ENCODE measurements at places on chromosomes 1 and 21.

GRCh38 chr1:229204921-229205777 is 65.8 kb upstream of the RAB4A start:
- no peak for DNase-seq

- DNase-seq, result no peak
Observed at GRCh38 chr1:12327566-12327965, 97.7 kb downstream of the VPS13D start.

DNA sequence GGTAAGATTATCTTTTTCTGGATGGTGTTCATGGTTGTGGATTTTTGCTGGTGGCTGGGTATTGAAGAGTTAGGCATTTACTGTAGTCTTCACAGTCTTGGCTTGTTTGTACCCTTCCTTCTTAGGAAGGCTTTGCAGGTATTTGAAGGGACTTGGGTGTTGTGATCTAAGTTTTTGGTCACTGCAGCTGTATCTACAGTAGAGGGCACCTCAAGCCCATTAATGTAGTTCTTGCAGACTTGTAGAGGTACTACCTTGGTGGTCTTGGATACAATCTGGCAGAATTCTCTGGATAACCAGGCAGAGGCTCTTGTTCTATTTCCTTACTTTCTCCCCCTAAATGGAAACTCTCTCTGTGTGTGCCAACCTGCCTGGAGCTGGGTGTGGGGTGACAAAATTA is 155.8 kb upstream of the BRINP3 start:
- no peak for DNase-seq

DNA sequence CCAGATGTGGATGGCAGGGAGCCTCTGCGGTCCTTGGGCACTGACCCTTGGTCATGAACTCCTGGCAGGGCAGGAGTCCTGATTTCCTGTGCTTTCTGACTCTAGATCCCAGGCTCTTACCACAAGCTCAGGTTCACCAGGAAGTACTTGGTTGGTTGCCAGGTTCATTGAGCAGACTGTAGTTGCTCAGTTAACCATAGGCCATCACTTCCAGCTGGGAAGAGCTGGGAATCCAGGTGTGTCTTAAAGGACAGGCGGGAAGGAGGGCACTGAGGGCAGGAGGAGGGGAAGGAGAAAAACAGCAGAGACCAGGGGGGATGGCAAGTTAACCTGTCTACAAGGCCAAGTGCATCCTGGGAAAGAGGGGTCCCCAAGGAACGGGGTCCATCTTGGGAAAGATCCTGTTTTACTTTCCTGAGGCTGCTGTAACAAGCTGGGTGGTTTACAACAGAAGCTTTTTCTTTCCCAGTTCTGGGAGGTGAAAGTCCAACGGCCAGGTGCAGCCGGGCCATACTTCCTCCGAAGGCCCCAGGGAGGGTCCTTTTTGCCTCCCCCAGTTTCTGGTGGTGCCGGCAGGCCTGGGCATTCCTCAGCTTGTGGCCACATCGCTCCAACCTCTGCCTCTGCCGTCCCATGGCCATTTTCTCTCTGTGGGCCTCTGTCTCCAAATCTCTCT is 11.6 kb downstream of the KCNAB2 start:
- no peak for DNase-seq

DNA sequence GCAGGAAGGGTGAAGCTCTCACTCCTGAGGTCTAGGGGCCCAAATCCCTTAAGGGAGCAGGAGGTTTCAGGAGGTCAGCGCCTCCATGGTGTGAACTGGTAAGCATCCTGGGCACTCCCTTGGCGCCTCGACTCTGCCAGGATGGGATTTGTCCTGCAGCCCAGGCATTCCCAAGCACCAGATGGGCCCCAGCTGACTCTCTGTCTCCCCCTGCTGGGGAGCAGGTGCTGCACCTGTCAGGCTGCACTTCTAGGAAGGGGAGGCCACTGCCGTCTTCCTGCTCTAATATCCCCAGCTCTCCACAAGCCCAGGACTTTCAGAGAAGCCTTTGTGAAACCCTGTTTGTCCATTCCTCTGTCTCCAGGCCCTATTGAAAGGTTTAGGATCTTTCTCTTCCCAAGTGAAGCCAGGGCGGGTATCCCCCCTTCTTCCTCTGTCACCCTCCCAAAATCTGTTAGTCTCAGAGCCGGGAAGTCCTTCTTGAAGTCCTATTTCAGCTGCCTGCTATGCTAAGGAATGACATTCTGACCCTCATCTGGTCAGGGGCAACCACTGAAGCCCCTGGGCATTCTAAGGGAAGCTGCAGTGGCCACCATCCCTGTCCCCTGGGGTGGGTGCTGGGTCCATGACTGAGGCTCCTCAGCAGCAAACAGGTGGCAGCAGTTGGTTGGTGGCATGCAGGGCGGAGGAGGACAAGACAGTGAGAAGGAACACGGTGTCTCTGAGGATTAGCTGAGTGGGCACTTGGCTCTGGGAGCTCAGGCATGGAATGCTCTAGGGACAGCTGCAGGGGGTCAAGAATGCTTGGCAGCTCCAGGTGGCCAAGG is 3.2 kb downstream of the MYBPH start:
- peak; percentile 9 for DNase-seq

DNA sequence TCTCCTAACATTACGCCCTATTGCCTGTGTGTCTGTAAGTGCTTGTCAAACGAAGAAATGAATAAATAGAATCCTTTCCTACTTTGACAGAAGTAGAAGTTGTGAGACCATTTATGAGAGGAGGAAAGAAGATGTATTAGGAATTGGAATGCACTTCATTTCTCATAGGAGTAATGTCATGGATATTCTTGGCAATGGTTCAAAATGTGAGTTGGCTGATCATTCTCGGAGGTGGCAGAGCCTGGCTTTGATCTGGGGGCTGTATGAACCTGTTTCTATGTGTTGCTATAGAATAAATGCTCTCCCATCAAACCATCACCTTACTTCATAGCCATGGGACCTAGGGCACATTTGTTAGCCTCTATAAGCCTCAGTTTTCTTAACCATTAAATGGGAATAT is 10.1 kb upstream of the SERBP1 start:
- no peak for DNase-seq

GRCh38 chr1:210770396-210770984 is 363.5 kb downstream of the KCNH1 start:
- DNase-seq, result no peak

DNA sequence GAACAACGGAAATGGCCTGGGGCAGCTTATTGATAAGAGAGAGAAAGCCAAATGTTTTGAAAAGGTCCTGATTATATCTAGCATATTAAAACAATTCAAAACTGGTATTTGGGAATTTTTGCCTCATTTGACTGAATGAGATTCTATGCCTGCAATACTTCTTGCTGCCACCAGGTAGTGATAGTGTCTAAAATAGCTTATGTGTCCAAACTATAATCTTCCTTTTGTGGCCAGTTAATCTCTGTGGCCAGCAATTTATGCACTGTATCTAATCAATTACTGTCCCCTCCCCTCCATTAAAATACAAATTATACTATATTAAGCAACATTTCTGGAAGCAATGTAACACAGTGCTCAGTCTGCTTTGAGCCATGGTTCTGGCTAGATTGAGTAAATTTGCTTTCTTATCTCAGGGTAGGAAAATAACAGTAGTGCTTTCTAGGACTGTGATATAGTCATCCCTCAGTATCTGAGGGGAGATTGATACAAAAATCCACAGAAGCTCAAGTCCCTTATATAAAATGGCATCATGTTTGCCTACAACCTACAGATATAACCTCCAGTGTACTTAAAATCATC is 91.8 kb downstream of the FOXD2 start:
- DNase-seq, result no peak

DNA sequence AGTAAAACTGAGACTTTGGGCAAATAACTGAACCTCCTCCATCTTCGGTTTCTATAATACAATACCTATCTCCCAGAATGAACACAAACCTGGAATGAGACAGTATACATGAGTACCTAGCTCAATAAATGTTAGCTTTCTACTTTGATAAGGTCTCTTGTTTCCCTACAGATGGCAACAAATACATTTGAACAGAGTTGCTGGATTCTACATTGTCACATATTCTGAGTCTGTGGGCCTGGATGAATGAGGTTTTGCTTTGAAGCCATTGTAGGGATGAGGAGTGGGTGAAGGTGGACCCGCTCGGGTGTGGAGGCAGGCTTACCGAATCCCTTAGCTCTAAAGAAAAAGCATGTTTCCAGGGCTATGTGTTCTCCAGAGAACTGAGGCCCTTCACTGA is 13.9 kb upstream of the FYB2 start:
- no peak for DNase-seq

DNA sequence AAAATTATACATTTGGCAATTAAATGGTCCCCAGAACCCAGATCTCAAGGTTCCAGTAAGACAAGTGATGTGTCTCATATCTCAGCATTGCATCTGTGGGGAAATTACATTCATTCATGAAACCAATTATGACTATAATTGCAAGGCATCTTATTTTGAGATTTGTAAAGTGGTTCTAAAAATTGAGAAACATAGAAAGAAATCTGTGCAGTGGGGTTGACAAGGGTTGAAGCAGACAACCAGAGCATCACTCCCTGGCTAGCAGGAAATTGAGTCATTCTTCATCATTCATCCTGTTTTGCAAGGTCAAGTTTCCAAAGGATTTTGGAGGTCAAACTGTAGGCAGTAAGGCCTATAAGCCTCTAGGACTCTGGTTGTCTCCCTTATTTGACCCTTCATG is 25.1 kb upstream of the MROH9 start:
- DNase-seq, result no peak

DNA sequence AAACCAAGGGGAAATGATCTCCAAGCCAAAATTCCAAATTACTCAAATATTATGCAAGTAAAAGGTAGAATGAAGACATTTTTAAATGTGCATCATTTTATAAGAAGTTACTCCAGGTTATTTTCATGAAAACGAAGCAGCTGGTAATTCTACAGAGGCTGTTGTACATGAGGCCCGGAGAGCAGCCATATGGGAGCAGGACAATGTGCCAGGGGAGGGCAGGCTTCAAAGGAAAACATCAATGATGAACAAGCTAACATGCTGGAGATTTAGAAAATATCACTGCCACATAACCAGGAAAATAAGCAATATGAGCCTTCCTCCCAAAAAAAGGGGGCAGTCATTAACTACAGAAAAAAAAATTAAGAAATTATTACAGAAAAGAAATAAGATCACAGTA is 109.1 kb downstream of the TIAM1 start:
- no peak for DNase-seq

DNA sequence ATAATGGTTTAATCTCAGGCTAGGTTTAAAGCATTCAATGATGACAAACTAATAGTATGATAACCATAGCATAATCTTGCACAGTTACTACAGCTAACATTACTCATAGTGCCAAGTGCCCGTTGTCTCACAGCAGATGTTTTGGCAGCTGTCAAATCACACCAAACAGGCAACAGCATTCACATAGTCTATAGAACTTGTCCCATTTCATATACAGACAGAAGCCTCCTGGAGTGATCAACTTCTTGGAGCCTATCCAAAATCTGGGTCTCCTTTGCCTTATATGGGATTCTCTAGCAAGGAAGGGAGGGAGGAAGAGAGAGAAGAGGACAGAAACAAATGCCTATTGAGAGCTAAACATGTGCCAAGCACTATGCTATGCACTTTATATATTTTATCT is 250.6 kb upstream of the ZP4 start:
- no peak for DNase-seq

GRCh38 chr1:181087400-181087901 is 1.0 kb upstream of the IER5 start:
- DNase-seq, result no peak

DNA sequence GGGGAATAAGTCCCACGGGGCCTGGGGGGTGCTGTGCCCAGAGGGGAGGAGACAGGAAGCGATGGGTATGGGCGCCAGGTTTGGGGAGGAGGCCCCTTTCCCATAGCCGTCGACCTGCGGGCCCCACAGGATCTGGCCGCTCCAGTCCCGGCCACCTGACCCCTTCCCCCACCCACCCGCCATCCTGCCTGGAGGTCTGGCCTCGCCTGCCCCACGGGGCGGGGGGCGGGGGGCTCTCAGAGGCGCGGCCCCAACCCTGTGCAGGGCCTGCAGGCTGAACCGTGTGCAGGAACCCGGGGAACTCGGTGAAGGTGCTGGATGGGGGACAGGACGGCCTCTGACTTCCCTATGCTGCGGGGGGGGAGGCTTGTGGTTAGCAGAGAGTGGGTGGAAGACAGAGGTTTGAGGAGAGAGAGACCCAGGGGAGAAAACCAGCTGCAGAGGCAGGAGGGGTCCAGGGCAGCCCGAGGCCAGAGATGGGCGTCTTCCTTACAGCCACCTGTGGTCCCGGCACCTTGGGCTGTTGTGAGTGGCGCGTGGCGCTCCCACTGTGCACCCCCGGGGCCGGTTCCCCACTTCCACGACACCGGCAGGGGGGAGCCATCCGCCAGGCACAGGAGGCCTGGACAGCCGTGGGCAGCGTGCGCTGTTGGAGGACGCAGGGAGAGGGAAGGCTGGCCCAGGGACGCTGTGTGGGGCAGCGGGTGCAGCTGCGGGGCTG is 2.5 kb upstream of the TNFRSF18 start:
- DNase-seq, result no peak

GRCh38 chr1:28087614-28088167 is 719 bp downstream of the EYA3 start:
- no peak for DNase-seq

DNA sequence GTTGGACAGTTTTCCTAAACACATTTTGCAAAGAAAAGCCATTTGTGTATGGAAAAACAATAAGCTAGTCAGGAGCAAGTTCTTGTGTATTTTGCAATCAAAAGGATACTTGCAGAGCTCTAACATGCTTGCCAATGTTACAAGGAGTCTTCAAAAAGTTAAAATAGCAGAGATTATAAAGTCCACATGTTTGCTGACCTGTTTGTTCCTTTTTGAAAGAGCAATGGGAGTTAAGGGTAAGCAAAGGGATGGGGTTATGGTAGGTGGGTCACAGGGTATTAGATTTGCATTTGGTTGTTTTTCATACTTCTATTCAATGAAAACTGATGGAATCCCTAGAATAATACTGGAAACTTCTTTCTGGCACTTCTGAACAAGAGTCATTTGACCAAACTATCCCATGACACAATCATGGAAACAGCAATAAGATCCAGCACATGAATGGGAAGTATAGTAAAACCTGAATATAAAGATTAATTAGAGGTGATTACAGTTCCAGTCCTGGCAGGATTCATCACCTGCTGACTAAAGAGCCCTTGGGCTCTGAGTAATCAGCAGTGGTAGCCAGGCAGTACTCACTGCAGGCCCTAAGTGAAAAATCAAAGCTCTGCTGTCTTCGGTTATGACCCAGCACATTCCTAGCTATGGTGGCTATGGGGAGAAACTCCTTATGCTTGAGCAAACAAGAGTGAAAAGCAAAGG is 27.1 kb upstream of the ZC3H11B start:
- no peak for DNase-seq

DNA sequence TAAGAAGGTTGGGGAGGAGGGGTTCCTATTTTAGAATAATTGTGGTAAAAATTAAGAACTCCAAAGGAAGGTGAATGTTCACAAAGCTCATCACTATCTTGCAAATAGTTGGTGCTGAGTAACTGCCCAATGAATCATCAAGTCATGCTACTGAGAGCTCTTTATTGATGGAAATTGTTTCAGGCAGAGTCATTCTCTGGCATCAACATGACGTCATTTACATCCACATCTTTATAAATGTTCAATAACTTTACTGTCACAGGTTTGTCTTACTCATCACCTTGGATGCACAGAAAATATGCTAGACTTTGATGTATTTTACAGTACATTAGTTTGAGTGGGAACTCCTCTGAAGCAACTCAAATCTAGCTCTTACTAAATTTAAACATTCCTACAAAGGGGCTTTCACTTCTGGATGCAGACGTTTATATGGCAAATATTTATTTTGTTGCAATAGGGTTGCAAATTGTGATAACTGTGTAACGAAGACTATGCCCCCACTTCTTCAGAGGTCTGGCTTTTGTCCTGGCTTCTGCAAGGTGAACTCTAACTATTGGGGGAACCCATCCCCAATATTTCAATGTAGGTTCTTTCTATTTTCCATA is 273.7 kb upstream of the AJAP1 start:
- no peak for DNase-seq

All from activated T-cell treated with anti-CD3 and anti-CD28 coated beads for 1 hour (primary cell).